Stimulated activated CD4-positive, alpha-beta T cell treated with anti-CD3 and anti-CD28 coated beads, Interleukin-1b, Interleukin-23, amount 100 ng/mL, for 4 hours (primary cell): ENCODE measurements at places on chromosomes 1 and 21.

GRCh38 chr21:39553331-39553730 lies 59.4 kb upstream of the B3GALT5 start:
- DNase-seq = no peak

DNA sequence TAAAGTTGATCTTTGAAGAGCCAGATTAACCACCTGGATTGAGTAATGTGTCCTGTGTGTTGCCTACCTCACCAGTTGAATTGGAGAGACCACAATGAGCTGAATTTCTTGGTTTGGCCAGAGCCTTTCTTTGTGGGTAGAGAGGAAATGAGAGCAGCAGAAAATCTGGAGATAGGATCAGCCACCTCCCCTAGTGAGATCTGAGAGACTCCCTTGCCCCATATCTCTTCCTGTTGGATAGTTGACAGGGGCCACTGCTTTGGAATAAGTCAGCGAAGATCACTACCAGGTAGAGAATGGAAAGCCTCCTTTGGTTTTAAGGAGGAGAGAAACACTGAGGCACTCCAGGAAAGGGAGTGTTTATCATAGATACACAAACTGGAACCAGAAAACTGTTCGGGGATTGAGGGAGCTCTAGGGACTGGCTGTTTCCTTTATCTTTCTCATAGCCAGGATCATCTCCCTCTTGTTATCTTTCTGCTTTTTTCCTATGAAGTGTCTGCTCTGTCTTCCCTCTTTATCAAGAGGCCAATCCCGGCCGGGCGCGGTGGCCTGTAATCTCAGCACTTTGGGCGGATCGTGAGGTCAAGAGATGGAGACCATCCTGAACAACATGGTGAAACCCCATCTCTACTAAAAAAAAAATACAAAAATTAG lies 21.3 kb upstream of the ZNF326 start:
- DNase-seq = no peak

- DNase-seq = no peak
These were observed 206.8 kb upstream of the TMEM51 start for GRCh38 chr1:14946684-14947238.

DNA sequence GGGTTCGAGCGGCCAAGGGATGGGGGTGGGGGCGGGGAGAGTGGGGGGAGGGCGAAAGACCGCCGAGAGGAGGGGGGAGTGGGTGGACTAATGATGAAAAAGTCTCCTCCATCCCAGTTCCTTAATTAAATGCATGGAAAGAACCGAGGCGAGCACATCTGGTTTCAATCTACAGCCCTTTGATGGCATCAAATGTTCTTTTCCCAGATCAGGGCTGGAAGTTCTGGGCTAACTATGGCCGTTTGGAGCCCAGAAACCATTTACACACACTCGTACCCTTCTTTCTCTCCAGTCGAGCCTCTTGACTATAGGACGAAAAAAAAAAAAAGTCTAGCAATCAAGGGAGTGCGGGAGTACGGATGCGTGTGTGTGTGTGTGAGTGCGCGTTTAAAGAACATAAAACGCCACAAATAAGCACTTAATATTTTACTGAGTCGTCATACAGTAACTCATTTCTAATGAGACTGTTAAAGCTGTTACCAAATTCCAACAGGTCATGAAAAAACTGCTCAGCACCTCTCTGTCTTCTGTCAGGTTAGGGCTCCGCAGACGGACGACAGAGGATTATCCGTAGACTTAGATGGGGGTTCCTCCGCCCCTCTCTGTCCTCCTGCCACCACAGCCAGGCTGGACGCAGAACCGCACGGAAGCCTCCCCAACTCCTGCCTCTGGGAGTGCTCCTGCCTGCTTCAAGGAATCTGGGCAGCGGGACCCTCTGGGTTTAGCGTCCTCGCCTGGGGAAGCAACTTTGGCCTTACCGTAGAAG lies 2.1 kb upstream of the PRRX1 start:
- DNase-seq = no peak

GRCh38 chr1:204499511-204500468 lies 5.2 kb upstream of the PIK3C2B start:
- no peak for DNase-seq

DNA sequence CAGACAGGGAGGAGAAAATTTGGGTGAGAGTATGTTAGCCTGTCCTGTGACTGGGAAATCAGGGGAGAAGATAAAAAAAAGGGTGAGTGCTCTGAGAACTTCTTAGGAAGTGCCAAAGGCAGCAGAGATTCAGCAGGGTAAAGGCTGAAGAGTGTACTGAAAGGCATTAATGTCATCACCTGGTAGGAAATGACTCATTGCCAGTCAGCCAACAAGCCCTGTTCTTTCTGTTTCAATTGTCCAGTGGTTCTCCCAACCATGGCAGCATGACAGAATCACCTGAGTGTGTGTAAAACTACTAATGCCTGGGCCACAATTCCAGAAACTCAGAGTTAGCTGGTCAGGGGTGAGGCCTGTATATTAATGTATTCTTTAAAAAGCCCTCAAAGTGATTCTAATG lies 83.5 kb downstream of the INTS7 start:
- DNase-seq = no peak

DNA sequence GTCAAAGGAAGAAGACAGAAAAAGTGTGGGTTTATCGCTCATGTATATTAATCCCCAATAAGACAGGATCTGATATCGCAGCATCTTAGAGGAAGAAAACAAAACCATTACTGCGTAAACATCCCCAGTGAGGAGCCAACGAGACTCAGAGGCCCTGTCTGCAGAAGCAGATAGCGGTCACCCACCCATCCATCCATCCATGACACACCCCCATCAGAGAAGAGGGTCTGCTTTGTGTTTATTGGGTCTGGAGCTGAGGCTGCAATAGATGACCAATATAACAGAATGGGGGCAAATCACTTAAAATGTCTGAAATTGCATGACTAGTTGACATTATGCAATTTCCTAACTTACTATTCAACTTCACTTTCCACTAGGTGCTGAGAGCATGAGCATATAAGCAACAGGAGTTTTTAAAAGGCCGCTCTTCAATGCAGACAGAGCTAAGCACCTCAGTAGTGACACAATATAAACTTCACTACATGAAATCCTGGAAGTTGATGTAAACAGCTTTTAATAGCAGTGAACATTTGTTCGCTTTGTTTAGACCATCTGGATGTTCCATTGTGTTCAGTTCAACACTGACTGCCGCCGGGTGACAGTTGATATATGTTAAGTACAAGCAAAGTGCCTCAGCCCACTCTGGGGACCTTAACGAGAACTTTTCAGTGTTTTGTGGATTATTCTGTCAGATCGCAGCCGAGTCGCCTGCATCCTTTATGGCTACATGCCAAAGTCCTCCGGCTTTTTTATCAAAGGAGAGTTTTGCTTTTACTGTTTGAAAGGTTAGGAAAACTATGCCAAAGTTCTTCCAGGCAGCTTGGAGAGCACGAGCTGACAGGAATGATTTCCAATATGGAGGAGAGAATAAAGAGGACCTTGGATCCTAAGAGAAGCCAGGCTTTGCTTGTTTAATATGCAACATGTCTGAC lies 167.5 kb downstream of the ZNF281 start:
- no peak for DNase-seq

DNA sequence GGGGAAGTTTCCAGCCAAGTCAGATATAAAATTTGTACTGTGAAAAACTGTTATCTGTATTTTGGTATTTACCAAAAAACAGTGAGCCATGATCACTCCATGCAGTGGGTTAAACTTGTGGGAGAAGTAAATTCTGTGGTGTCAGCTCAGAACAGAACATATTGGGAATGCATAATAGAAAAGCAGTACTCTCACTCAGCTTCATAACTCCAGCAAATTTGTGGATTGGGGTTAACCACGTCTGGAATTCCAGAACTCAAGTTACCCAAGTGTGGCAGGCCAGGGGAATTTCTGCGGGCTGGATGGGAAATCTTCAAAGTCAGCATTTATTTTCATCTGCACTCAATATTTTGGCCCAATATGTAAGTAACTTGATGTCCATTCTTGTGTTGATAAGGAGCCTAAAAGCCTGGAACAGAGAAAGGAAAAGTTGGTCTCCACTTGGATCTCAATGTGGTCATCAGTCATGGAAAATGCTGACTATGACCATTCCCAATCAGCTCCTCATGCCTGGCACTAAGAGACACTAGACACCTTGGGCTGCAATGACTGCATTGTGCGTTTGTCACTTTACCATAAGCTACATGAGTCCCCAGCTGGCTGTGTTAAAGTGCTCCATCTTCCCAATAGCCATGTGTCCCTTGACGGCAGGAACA lies 39.1 kb upstream of the ENAH start:
- no peak for DNase-seq

- no peak for DNase-seq
These were observed 742 bp downstream of the SH3GLB1 start for GRCh38 chr1:86704972-86705664.
